Stimulated activated CD4-positive, alpha-beta T cell treated with anti-CD3 and anti-CD28 coated beads, Interleukin-2, amount 100 ng/mL, for 4 hours (primary cell): ENCODE measurements at places on chromosomes 5 and 9.

DNA sequence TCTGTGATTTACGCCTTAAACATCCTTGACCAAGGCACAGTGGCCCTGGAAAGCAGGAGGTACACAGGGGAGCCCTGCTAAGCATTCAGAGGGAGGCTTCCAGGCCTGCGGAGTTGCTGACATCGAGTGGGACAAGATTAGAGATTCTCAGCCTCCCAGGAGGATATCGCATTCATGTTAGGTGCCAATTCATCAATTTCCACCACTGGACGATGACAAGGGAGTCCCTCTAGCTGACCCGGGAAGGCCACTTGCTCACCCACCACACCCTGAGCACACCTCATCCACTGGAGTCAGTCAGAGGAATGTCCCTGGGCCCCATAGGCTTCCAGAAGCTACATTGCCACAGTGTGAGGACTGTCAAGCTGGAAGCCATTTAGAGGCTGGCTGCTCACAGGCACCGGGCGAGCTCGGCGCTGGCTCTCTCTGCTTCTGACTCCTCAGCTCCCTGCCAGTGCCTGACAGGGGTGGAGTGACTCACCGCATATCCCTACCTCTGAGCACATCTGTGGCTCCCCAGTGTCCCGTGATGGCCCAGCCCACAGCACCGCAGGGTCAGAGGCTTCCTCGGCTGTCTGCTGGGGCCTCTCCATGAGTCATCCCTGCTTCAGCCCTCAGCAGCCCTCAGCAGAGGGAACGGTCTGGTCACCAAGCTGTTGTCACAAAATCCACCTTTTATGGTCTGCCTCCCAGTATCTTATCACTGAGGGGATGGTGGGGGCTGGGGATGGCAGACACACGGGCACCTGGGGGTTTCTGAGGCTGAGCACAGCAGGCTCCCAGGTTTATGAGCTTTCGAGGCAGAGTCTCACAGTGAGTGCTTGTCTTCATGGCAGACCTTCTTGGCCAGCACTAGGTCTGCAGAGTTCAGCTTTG is 117.5 kb downstream of the ZNF608 start:
- DNase-seq: no peak

GRCh38 chr5:122201365-122201764 is 72.0 kb downstream of the ZNF474 start:
- DNase-seq: no peak

GRCh38 chr5:173550641-173551040 is 65.8 kb downstream of the BOD1 start:
- no peak for DNase-seq

GRCh38 chr9:98867429-98868168 is 60.1 kb downstream of the GALNT12 start:
- no peak for DNase-seq

- DNase-seq: no peak
These were observed 11.0 kb downstream of the ASTN2 start for GRCh38 chr9:117403848-117404247.

DNA sequence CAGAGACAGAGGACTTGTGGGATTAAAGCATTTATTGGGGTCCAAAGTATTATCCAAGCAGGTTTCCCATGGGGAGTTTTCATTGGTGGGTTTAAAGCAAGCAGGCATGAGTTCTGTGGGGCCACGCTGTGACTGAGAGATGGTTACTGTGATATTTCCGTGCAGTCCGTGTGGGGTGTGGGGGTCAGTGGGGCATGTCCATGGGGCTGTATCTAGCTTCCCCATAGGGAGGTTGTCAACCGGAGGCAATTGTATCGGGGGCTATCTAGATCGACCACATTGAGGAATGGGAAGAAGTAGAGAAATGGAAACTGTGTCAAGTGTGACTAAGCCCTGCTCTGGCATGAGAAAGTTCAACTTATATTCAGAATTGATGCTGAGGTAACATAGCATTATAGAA is 7.1 kb upstream of the RPS23 start:
- no peak for DNase-seq

DNA sequence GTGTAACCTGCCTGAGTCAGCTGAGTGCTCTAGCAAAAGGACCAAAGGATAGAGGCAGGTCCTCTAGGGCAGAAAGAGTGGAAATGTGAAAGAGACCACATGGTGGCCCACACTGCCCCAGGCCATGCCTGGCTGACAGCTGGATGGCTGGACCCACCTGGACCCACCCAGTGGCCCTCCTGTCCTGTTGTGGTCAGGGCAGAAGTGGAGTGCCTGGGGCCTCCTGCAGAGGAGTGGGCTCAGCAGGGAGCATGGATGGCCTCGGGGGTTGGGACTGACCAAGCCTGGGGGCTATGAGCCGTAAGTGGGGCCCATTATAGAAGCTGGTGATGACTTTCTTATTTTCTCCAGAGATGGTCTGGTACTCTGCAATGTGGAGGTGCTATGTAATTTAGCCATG is 55.7 kb upstream of the FAM120AOS start:
- DNase-seq: no peak

- DNase-seq: no peak
These were observed 73.2 kb downstream of the APTX start for GRCh38 chr9:32928145-32928763.

GRCh38 chr5:137305971-137306602 is 193.0 kb downstream of the SPOCK1 start:
- no peak for DNase-seq

DNA sequence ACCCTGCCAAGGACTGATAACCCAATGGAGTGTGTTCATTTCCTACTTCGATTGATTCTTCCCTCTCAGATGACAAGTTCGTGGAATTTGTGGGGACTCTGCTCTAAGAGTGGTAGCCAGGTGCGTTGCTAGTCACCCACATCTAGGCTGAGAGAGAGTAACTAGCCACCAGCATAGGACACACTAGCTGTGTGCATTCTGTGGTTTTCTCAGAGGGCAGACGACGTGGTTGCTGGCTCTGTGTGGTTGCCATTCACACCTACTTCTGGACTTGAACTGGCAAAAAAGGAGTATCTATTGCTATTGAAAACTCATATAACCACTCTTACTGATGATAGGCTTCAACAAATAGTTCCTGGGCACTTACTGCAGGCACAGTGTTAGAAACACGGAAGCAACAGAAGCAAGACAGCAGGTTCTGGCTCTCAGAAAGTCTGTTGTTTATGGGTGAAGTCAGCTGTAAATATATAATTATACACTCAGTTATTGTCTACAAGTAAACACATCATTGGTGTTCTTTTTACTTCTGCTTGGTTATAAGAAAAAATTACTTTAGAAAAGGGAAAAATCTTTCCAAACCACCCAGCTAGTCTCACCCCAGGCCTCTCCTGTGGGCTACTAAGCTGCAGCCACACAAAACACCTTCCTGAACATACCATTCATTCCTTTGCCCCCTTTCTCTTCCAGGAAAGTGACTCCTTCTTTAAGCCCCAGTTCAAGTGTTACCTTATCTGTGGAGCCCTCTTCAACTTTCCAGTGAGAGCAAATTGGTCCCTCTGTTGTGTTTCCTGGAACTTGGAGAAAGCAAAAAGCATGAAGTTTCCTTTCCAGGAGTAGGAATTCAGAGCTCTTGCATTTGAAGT is 151.1 kb upstream of the HAPLN1 start:
- no peak for DNase-seq

- DNase-seq: no peak
These were observed 667.2 kb downstream of the TLE1 start for GRCh38 chr9:81022177-81022576.

DNA sequence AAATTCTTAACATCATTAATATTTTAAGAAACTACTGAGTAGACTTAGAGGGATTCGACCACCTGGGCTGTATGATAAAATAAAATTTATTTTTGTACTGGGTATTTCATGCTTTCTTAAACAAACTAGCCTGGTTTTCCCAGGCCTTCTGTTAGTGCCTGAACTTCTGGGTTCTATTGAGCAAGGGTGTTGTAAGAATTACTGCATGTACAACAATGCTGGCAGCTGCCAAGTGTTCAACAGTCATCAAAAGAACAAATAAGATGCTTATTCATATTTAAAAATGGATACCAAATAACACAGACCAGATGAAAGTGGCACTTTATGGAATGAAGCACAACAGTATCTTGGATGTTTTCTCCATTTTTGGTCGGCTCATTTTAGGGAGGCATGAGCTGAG is 123.2 kb upstream of the FBXL7 start:
- no peak for DNase-seq

DNA sequence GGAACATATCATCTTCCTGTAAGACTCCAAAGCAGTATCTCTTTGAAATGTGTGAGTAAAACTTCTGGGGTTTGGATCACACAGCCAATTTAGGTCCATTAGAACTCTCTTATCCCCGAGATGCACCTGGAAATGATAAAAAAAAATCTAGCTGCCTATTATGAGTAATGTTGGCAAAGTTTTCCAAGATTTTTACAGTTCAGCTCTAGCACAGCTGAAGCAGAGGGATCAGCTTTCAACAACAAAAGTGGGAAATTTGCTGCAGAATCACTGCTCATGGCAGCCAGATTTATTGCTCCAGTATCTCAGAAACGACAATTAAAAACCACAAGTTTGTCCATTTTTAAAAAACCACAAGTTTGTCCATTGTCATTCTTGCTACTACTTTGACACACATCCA is 292.2 kb downstream of the IRX2 start:
- DNase-seq: no peak
